Natural killer cell treated with Interleukin-12 subunit alpha and Interleukin-12 subunit beta and Interleukin-15 and Interleukin-18, amount 100 ng/mL, for 72 hours (primary cell): ENCODE measurements at places on chromosomes 5 and 9. TPM values are rescaled to one million over a fixed set of nuclear protein-coding genes. Genes with fewer than 3 reads are reported as not detected.

DNA sequence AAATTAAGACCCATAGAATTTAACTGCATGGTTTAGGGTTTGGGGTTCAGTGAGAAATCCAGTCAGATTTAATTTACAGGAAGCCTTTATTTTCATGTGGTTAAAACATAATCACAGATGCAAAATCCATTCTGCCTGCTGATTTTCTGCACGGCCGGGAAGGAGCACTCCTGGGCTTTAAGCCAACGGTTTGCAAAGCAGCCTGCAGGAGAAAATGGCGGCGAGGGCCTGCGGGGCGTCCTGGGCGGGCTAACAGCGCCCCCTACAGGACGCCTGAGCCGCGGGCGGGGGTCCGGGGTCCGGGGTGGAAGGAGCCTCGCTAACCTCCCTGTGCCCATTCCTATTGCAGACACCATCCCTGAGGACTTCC, 47.6 kb downstream of the THBS4 start:
- peak; percentile 64 for DNase-seq

CDH9 gene
- not detected for total RNA-seq

DNA sequence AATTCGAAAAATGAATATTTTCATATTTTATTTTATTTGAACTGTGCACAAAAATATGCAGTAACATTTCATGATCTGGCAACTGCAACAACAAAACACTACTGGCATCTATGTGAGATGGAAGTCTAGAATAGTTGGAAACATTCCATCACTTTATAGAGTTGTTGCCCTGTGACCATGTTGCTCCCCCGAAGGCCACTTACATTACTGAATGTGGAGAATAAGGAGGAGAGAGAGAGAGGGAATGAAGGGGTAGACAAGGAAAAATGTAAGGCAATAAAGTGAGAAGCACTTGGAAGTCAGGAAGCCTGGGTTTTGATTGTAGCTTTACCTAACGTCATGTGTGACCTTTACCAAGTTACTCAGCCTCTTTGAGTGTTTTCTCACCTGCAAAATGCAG, 437.2 kb upstream of the EDIL3 start:
- no peak for DNase-seq

OR1Q1 gene
- total RNA-seq, result not detected

- DNase-seq, result no peak
Observed at GRCh38 chr5:52834320-52834719, 46.6 kb downstream of the ITGA1 start.

GRCh38 chr9:1058826-1059487, 8.8 kb downstream of the DMRT2 start:
- DNase-seq, result no peak

DNA sequence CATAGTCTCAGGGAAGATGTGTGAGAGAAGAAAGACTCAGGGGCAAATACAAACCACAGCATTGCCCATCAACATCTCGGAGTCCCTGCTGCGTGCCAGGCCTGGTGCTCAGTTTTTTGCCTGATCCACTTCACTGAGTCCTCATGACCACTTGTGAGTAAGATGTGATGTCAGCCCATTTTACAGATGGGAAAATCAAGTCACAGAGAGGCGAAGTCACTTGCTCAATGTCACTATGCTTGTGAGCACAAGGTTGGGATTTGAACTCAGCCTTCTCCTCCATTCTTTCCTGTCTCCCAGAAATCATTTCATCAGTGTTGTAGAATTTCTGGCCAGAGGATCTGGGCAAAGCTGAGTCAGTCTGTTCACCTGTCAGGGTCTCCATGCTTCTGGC, 34.6 kb upstream of the PSD2 start:
- peak; percentile 10 for DNase-seq

- DNase-seq, result no peak
Observed at GRCh38 chr5:19200251-19200650, 787.7 kb downstream of the CDH18 start.
